Peyer's patch (tissue), 4 donors: ENCODE measurements at places on chromosomes 2 and 18. TPM values are rescaled to one million over a fixed set of nuclear protein-coding genes. Genes with fewer than 3 reads are reported as not detected.

The ASB18 gene
- not detected for total RNA-seq

DNA sequence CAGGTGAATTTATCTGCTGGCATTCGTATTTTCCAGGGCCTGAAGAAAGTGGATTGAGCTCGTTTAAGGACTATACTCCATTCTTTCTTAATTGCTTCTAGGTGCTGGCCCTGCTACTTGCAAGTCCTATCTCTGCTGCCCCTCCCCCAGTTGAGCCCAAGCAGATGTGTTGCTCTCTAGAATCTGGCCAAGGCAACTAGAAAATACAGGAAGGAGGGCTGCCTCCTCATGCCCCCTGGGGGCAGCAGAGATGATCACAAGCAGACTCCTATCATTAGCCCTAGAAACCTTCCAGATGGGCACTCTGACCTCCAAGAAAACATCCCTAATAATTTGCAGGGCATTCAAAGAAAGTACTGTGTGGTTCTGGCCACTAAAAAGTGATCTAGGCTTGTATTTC lies 72.5 kb upstream of the CYP26B1 start:
- no peaks in the 10 kb centered on the region for H3K27me3 ChIP-seq
- no peaks in the 10 kb centered on the region for H3K4me1 ChIP-seq
- no peak overlapping the region for H3K4me3 ChIP-seq
- DNase-seq = no peak

DNA sequence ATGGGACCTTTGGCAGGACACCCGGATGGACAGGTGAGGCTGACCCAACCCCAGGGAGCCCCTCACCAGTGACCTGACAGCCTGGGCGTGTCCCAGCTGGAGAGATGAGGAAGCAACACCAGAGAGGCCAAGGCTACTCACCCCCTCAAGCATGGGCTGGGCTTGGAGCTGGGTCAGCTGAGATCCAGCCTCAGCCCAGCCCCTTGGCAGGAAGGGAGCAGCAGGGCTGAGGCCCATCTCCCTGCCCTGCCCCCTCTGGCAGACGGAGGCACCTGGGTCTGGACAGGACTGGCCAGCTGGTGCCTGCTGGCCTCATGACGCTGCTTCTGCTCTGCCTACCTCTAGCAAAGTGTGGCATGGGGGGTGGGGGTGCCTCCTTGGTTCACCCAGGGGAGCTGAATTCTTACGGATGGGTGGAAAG lies 37.8 kb downstream of the HS6ST1 start:
- no peak overlapping the region for H3K4me3 ChIP-seq
- no peaks in the 10 kb centered on the region for H3K27me3 ChIP-seq
- H3K4me1 ChIP-seq = peaks cover 50% of the 10 kb centered on the region
- DNase-seq = peak; percentile 48
- H3K27ac ChIP-seq = peak overlapping the region; percentile 11

The C2orf74 gene
- total RNA-seq = not detected

GRCh38 chr2:145289946-145290345 lies 770.0 kb upstream of the ZEB2 start:
- H3K4me1 ChIP-seq = no peaks in the 10 kb centered on the region
- no peak for DNase-seq
- no peaks in the 10 kb centered on the region for H3K36me3 ChIP-seq

The ALPI gene
- 22.3 TPM for total RNA-seq

The ACVR1C gene
- total RNA-seq = 4.1 TPM

The INPP5D gene
- 33.9 TPM for total RNA-seq

DNA sequence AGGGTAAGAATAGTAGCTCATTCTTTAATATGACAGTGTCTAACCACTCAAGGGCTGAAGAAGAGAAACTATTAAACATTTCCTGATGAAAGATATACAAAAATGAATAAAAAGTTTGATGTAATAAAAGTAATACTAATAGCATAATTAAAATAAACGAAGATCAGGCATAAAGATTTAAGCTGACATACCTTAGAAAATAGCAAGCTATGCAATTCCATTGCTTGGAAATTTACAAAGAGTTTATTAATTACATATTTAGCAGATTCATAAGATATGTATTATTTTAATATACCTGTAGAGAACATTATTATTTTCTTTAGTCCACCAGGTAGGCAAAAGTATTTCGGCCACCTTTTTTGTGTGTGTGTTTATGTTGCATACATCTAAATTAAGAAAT lies 229.4 kb downstream of the GCA start:
- no peak for DNase-seq
- H3K4me3 ChIP-seq = no peak overlapping the region
- H3K36me3 ChIP-seq = no peaks in the 10 kb centered on the region

GRCh38 chr18:13218368-13218991 lies at the start of gene LDLRAD4:
Gene LDLRAD4 (plus strand): TSS chr18:13218760.
- H3K36me3 ChIP-seq = no peaks in the 10 kb centered on the region
- H3K27ac ChIP-seq = peak within 1 kb of the TSS; percentile 89
- H3K4me3 ChIP-seq = peak within 1 kb of the TSS; percentile 95
- H3K27me3 ChIP-seq = no peaks in the 10 kb centered on the region
- peak; percentile 68 for DNase-seq

The UGT1A4 gene
- 7.5 TPM for total RNA-seq

The SERPINB11 gene
- total RNA-seq = not detected

DNA sequence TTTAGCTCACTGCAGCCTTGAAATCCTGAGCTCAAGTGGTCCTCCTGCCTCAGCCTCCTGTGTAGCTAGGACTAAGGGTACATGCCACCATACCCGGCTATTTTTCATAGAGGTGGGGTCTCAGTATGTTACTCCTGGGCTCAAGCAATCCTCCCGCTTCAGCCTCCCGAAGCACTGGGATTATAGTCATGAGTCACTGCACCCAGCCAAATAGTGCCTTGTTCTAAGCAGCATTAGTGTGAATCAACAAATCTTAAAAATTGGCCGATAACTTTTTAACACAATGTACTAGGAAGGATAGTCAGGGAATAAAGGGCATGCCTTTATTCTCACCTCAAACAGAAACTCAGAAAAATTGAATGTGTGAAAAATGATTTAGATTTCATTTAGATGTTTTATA lies 51.6 kb downstream of the XRCC5 start:
- H3K4me3 ChIP-seq = no peak overlapping the region
- H3K4me1 ChIP-seq = no peaks in the 10 kb centered on the region
- no peak for DNase-seq
- no peak overlapping the region for H3K27ac ChIP-seq
- peaks cover 81% of the 10 kb centered on the region for H3K36me3 ChIP-seq

- H3K36me3 ChIP-seq = peaks cover 22% of the 10 kb centered on the region
- no peaks in the 10 kb centered on the region for H3K27me3 ChIP-seq
- H3K4me3 ChIP-seq = no peak overlapping the region
- no peak for DNase-seq
- no peaks in the 10 kb centered on the region for H3K4me1 ChIP-seq
Observed at GRCh38 chr18:31065036-31065773, 22.7 kb upstream of the DSC3 start.

- H3K27me3 ChIP-seq = no peaks in the 10 kb centered on the region
- H3K4me1 ChIP-seq = no peaks in the 10 kb centered on the region
- no peak for DNase-seq
- no peaks in the 10 kb centered on the region for H3K36me3 ChIP-seq
- H3K4me3 ChIP-seq = no peak overlapping the region
Observed at GRCh38 chr18:76167845-76168621, 327.0 kb downstream of the ZNF516 start.

GRCh38 chr2:177433402-177433801 lies 40.8 kb downstream of the AGPS start:
- H3K36me3 ChIP-seq = no peaks in the 10 kb centered on the region
- no peaks in the 10 kb centered on the region for H3K4me1 ChIP-seq
- H3K4me3 ChIP-seq = no peak overlapping the region
- DNase-seq = no peak

- H3K27me3 ChIP-seq = no peaks in the 10 kb centered on the region
- no peaks in the 10 kb centered on the region for H3K36me3 ChIP-seq
- no peaks in the 10 kb centered on the region for H3K4me1 ChIP-seq
- no peak overlapping the region for H3K4me3 ChIP-seq
Observed at GRCh38 chr2:16047701-16048100, 107.4 kb downstream of the MYCN start.

The KCNG2 gene
- 3.2 TPM for total RNA-seq

GRCh38 chr2:156704132-156704531 lies 268.0 kb downstream of the GPD2 start:
- no peaks in the 10 kb centered on the region for H3K4me1 ChIP-seq
- H3K27me3 ChIP-seq = no peaks in the 10 kb centered on the region
- no peaks in the 10 kb centered on the region for H3K36me3 ChIP-seq
- no peak overlapping the region for H3K4me3 ChIP-seq
- H3K27ac ChIP-seq = no peak overlapping the region

DNA sequence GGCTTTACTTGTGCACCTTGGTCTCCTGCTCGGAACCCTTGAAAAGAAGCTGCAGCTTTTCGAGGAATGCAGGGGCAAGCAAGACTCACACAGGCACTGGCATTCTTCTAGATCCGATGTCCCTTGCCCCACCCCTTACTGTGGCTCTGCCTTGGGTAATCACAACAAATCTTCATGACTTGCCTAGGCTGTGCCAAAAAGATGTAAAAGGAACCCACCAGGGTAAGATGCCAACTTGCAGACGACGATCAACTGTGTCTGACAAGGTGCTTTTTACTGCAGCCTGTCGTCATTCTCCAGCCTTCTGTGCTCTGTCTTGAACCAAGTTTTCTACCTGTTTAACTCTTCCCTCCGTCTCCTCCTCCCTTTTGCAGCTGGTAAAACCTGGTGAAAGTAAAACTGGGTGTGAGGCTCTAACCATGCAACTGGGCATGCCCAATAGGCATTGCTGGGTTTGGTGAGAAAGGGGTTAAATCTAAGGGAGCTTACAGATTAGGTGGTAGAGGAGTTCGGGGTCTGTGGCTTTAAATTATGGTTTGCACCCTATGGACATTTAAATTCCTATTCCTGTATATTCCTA lies 909 bp upstream of the NRXN1 start:
- no peaks in the 10 kb centered on the region for H3K36me3 ChIP-seq
- no peak overlapping the region for H3K4me3 ChIP-seq
- H3K4me1 ChIP-seq = no peaks in the 10 kb centered on the region
- no peak overlapping the region for H3K27ac ChIP-seq

- H3K27me3 ChIP-seq = no peaks in the 10 kb centered on the region
- DNase-seq = no peak
- no peak overlapping the region for H3K27ac ChIP-seq
- H3K4me1 ChIP-seq = no peaks in the 10 kb centered on the region
- H3K36me3 ChIP-seq = no peaks in the 10 kb centered on the region
Observed at GRCh38 chr2:212530373-212530772, 8.2 kb downstream of the ERBB4 start.

DNA sequence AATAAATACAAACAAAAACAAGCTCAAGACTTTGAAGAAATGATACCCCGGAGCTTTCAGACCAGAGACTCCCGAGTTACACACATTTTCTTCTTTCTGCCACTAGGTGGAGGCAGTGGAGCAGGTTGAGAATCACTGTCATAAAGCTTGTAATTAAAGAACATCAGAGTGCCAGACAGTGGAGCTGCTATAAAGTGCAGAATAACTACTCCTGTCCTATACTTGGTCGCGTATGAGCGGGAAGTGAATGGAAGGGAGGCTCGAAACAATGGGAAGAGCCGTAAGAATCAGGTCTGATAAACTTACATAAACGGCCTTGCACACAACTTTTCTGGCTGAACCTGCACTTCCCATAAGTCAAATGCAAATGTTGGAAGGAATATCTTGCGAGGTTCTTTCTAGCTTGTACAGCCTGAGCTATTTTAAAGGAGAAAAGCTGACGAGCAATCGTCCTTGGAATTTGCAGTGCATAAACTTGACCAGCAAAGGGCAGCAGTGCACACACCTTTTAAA lies 189.0 kb downstream of the RPIA start:
- no peaks in the 10 kb centered on the region for H3K36me3 ChIP-seq
- H3K27ac ChIP-seq = no peak overlapping the region
- H3K4me3 ChIP-seq = no peak overlapping the region
- H3K27me3 ChIP-seq = no peaks in the 10 kb centered on the region

The DCTN1 gene
- 139 TPM for total RNA-seq

The TNFRSF11A gene
- 29.6 TPM for total RNA-seq

- DNase-seq = no peak
- H3K27me3 ChIP-seq = no peaks in the 10 kb centered on the region
- no peaks in the 10 kb centered on the region for H3K4me1 ChIP-seq
- H3K27ac ChIP-seq = no peak overlapping the region
Observed at GRCh38 chr2:170512266-170512665, 202.9 kb upstream of the SP5 start.

The GPBAR1 gene
- 7.0 TPM for total RNA-seq

DNA sequence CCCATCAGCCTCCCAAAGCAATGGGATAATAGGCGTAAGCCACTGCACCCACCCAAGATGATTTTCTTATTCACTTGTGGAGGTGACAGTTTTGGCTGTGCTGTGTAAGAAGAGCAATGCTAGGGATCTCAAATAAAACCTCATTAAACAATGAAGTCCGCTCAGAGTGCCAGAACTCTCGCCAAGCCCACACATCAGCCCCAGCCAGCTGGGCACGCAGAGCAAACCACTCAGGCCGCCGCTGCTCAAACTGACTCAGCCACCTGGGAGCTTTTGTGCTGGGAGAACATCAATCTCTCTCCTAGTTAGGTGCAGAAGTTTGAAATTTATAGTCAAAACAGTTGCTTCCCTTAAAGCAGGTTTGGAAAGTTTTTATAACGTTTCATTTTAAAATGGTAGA lies 47.6 kb downstream of the RNF152 start:
- H3K36me3 ChIP-seq = no peaks in the 10 kb centered on the region
- no peaks in the 10 kb centered on the region for H3K27me3 ChIP-seq
- H3K4me1 ChIP-seq = no peaks in the 10 kb centered on the region

The LOXL3 gene
- 6.6 TPM for total RNA-seq

- H3K27me3 ChIP-seq = no peaks in the 10 kb centered on the region
- DNase-seq = no peak
- H3K27ac ChIP-seq = no peak overlapping the region
- H3K36me3 ChIP-seq = no peaks in the 10 kb centered on the region
- H3K4me1 ChIP-seq = no peaks in the 10 kb centered on the region
Observed at GRCh38 chr2:141515931-141516330, 614.9 kb downstream of the LRP1B start.

DNA sequence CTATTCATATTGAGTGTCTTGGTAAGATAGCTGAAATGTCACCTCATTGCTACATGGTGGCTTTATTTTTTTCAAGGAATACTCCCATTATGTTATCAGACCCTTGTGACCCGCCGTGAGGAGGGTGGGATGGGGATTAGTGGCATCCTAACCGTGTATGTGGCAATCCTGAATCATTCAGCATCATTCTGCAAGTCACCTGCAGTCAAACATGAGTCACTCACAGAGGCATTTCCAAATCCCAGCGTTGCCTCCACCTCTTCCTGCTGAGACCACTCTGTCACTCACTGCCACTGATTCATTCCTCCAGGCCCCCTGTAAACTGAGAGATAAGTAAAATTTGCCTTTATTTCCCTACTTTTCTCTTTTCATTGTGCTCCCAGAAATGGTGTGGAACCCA lies 307.4 kb upstream of the KLHL29 start:
- no peak for DNase-seq
- H3K4me3 ChIP-seq = no peak overlapping the region
- no peaks in the 10 kb centered on the region for H3K36me3 ChIP-seq

DNA sequence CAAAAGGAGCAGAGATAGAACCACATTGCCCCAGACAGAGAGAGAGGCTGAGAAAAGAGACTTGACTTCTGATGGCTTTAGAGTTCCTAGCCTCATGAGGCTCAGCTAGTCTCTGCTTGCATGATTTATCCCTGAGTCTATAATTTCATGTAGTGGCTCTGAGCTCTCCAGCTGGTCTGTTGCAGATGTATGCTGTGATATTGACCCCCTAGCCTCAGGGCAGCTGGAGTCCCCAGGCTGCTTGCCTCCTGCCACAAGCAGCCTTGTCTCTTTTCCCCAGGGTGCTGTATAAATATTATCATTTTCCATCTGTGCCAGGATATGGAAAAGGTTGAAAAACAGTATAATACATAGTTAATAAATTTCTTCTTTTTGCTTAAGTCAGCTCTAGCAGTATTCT lies 467.6 kb upstream of the CWC22 start:
- H3K36me3 ChIP-seq = no peaks in the 10 kb centered on the region
- no peaks in the 10 kb centered on the region for H3K4me1 ChIP-seq
- H3K27ac ChIP-seq = no peak overlapping the region
- H3K4me3 ChIP-seq = no peak overlapping the region
- DNase-seq = no peak
- H3K27me3 ChIP-seq = no peaks in the 10 kb centered on the region
